ENCODE measurements at places on chromosomes 7 and 10.

DNA sequence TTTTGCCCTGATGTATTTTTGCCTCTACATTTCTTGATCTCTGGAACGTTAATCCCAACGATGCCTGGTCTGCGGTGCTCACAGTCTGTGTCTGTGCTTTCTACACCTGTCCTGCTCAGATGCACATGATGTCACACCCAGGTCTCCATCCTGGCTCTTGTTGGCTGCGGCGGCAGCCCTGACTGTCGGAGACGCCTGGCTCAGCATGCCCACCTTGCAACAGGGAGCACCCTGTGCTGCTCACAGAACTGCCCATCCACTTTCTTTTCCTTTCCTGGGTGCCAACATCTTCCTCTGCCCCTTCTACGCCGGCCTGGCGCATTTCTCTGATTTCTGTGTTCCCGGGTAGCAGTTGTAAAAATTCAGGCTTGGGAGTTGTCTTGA lies 106.2 kb downstream of the CUX1 start:
- no peak for DNase-seq

GRCh38 chr7:29113384-29114102 lies 32.8 kb downstream of the CPVL start:
- peak; percentile 23 for DNase-seq

DNA sequence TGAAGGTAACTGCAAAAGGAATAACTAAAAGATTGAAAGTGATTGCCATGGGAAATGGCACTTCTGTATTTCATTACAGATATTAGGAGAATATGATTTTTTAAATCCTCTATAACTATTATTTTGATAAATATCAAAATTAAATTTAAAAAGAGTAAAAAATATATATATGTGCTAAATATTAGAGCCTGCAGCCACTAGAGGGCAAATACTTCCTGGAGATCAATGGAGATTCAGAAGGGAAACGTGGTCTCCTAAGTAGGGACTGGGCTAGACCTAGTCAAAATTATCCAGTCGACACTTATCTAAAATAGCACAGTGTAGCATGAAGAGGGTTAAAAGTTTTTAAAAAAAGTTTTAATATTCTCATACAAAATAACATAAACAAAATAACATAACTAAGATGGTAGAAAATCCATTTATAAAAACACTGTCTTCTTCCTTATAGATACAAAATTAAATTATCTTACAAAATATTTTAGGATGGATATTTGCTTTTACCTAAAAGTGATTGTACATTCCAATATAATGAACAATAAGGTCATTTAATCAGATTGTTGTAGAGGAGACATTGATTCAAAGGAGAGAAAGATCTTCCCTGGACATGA lies 434.3 kb downstream of the MDFIC start:
- DNase-seq, result no peak

- DNase-seq, result no peak
Observed at GRCh38 chr7:19009241-19009935, 108.0 kb downstream of the TWIST1 start.

GRCh38 chr10:23702977-23703414 lies 264.1 kb downstream of the OTUD1 start:
- DNase-seq, result peak; percentile 64

DNA sequence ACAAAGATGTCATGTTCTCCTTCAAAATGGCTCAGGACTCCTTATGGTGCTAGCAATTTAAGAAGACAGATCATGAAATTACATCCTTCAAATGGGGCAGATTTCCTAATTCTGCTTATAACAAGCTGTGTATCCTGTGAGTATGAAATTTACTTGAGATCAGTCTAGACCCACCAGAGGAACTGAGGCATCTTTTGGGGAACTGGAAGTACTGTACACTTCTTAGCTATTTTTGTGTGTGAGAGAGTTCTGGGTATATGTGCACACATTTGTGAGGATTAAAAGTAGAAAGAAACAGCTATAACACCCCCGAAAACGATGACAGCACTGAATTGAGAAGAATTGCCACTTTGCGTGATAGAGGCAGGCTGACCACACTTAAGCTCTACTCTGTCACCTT lies 187.0 kb upstream of the CCDC6 start:
- no peak for DNase-seq

- no peak for DNase-seq
Observed at GRCh38 chr10:52897162-52897561, 124.6 kb upstream of the MBL2 start.

DNA sequence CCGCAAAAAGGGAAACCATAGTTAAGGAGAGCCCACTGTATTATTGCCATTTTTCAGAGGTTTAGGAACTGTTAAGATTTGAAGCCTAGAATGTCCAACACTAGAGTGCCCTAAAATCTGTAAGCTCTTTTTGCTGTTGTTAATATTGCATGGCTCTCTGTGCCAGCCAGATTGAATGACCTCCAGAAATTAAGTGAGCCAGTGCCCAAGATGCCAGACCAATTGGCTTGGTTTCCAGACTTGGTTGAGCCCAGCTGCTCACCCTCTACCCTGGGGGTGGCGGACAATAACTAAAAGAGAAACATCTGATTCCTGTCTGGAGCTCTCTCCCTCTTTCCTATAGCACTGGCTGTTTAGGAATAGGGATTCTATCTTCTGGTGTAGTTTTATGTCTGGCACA lies 340.1 kb downstream of the PHF14 start:
- DNase-seq, result no peak

- DNase-seq, result no peak
Observed at GRCh38 chr7:141409801-141410329, 141.3 kb upstream of the AGK start.

Data from activated naive CD4-positive, alpha-beta T cell treated with anti-CD3 and anti-CD28 coated beads, Interleukin-2, amount 10 ng/mL, durations not matched to agents 7 days and 5 days (primary cell).